ENCODE measurements at places on chromosomes 1 and 21.

GRCh38 chr1:181783208-181783607 is 278.3 kb downstream of the ZNF648 start:
- no peak for DNase-seq

DNA sequence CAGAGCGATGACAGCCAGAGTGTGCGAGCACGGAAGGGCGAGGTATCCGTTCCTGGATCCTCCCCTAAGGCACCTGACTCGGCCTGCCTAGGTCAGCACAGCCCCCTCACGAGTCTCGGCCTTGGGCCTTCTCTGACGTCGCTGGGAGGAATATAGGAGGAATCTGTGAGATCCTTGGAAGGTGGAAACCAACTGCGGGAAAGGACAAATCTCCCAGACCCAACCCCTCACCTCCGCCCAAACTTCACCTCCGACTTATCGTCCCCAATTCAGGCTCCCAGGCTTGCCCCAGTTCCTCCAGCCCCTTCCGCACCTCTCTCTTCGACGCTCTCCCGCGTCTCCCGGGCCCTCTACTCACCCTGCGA is 494 bp downstream of the APH1A start:
- no peak for DNase-seq

DNA sequence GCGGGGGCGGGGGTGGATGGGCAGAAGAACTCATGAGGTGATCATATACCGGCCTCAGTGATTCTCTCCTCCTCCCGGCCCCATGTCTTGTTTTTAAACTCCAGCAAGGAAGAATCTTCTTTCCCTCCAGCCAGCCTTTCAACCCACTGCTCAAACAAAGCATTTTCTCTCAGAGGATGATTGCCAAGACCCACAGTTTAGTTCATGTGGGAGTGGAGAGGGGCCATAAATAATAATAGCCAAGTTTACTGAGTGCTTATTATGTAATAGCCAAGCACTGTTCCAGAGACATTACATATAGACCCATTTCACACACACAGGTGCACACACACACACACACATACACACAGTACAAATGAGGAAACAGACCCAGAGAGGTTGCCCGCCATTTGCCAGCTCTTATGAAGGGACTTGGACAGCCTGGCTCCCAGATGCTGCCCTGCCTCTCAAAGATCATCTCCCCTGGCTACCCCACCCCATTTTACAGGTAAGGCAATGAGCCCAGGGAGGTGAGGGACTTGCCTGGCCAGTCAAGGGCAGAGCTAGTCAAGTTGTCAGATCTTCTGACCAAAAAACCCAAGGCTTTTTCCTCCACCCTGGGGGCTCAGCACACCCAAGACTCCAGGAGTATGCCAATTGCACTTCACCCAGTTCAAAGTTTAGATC is 18.0 kb upstream of the BCAR3 start:
- no peak for DNase-seq

DNA sequence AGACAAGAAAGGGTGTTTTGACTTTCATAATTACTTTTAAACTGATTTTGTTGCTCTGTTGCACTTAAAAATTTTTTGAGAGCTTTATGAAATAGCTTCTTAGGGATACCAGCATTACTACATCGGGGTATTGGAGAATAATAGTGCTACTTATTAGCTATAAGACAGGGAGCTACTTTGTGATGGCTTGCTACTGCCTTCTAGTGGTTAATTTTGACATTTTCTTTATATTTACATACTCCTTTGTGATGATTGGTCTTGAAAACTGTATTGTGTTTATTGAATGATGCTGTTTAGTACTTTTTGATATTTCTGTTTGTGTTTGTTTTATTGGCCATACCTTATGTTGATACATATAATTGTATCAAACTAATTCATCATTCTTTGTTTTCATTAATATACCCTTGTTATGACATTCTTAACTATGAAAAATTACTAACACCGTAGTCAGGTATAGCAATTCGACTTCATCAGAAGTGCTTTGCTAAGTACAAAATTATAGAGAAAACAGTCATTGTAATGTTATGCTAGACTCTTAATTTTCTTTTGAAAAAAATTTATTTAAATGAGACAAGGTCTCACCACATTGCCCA is 85.5 kb downstream of the CLIC4 start:
- DNase-seq = peak; percentile 39

DNA sequence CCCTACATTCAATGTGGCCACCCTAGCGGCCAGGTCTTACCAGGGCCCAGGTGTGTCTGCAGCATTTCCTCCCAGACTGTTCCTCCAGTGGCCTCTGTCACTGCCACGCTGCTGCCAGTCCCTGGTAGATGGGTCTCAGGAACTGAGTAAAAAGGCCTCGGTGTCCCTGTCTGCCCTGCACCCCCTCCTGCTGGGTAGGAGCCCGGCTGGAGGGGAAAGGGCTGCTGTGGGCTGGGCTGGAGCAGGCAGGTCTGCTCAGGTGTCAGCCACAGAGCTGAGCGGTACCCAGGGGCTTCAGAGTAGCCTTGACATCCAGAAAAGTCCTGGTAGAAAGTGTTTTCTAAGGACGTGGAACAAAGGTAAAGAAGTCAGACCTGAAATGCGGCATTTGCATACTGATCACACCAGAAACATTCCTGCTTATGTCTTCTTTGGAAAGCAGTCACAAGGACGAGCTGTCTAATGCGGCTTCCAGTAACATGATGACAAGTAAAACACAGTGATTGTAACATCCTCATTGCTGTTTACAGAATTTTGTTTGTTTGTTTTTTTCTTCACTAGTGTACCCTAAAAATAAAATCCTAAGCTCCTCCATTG is 32.6 kb downstream of the SEC16B start:
- no peak for DNase-seq
